Activated CD8-positive, alpha-beta memory T cell treated with anti-CD3 and anti-CD28 coated beads, Interleukin-2, amount 10 ng/mL, durations not matched to agents 7 days and 5 days (primary cell): ENCODE measurements at places on chromosomes 5 and 9.

- no peak for DNase-seq
Observed at GRCh38 chr9:93531374-93531773, 45.0 kb upstream of the PHF2 start.

DNA sequence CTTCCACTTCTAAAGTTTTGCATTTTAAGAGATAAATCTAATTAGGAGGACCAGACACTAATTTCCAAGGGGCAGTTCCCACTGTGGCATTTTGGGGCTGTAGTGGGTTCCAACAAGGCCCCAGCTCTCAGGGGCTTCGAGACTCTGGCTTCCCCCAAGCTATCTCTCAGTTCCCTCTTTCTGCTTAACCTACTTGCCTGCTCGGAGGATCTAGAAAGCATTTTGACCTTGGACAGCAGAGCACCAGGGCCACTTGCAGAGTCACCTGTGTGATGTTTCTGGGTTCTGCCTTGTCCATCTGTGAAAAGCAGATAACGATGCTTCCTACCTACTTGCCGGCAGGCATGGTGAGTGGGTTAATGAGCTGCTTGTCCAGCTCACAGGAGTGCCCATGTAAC, 175.4 kb downstream of the MED10 start:
- no peak for DNase-seq

- DNase-seq, result no peak
Observed at GRCh38 chr5:104643320-104643719, 1080.7 kb upstream of the NUDT12 start.

GRCh38 chr9:124846969-124847368, 6.3 kb upstream of the WDR38 start:
- no peak for DNase-seq

DNA sequence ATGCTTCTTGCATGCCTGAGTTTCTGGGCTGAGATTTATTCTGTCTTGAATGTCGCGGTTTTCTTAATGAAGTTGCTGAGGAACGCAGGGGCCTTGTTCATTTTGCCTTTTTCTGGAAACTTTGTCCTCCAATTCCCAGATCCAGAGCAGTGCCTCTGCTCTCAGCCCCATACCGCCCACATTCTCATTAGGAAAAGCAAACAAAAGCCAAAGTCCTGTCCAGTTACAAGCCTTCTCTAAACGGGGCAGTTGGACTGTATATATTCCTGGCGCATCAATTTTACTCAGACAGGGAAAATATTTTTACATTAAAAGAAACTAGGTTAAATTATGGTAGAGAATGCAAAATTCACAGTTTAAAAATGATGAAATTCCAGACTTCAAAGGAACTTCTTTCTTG, 1.2 kb upstream of the PSAT1 start:
- no peak for DNase-seq

GRCh38 chr5:83058726-83059125, 18.5 kb downstream of the TMEM167A start:
- DNase-seq, result no peak

DNA sequence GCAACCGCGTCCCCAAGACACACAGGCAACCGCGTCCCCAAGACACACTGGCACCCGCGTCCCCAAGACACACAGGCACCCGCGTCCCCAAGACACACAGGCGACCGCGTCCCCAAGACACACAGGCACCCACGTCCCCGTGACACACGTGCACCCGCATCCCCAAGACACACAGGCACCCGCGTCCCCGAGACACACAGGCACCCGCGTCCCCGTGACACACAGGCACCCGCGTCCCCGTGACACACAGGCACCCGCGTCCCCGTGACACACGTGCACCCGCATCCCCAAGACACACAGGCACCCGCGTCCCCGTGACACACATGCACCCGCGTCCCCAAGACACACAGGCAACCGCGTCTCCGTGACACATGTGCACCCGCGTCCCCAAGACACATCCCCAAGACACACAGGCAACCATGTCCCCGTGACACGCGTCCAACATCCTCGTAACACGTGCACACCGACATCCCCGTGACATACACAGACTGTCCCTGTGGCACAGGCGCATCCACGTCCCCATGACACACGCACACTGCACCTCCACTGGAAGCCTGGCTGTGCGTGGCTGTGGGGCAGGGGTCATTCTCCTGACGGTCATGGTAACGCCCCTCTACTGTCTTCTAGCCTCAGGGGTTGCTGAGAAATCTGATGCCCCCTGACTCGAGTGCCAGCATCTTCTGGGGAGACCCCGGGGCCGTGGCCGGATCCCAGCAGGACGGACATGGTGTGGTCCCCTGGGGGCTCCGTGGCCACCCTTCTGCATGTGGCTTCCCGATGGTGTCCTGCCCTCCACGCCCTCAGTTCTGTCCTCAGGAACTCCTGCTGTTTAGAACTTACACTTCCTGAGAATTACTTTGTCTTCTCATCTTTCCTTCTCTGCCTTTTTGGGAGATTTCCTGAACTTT, 24.1 kb downstream of the EXD3 start:
- DNase-seq, result no peak

GRCh38 chr9:136623842-136624183, 38.9 kb upstream of the EGFL7 start:
- no peak for DNase-seq

GRCh38 chr5:113282472-113282871, 152.3 kb downstream of the TSSK1B start:
- DNase-seq, result no peak

DNA sequence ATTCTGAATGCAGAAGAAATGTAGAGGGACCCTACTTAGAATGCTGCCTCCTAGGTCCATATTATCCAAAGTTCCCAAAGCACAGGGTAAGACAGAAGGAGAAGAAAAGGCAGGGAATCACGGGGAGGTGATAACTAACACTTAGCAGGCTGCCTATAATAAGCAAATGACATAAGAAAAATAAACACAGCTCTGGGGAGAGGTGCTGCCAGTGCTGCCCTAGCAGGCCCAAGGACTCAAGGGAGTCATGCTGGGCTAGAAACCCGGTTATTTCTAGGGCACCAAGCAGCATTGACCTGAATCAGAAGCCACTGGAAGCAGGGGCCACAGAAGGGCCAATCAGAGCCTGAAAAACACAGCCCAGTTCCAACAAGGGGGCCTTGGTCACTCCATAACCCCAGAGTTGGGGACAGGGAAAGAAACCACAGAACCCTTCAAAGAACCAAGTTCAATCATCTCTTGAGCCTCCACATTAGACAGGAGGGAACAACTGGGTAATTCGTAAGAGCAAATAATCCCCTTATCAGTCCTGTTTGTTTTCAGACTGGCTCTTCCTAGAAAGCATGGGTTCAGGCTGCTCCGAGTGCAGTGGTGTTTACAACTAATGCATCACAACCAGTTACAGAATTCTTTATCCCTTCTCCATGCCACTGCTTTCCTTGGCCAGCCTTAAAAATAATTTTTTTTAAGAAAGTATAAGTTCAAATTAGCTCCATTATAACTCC, 24.0 kb downstream of the NRG2 start:
- no peak for DNase-seq

GRCh38 chr9:136488247-136489214, 5.7 kb upstream of the SEC16A start:
- DNase-seq, result peak; percentile 78

DNA sequence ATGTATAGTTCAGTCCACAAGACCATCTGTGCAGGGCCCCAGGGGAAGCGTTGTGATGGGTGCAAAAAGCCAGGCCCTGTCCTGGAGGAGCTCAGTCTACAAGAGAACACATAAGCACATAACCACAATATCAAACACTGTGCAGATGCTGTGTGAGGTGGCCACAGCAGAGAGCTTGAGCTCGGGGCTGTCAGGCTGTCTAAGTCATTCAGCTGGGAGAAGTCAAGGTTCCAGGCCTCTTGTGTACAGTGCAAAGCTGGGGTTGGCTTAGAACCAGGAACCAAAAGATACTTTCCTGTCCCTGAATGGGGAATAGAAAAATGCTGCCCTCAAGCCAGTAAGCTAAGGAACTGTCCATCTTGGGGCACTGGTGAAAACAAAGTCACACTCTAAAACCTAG, 75.0 kb downstream of the PRDM6 start:
- no peak for DNase-seq

DNA sequence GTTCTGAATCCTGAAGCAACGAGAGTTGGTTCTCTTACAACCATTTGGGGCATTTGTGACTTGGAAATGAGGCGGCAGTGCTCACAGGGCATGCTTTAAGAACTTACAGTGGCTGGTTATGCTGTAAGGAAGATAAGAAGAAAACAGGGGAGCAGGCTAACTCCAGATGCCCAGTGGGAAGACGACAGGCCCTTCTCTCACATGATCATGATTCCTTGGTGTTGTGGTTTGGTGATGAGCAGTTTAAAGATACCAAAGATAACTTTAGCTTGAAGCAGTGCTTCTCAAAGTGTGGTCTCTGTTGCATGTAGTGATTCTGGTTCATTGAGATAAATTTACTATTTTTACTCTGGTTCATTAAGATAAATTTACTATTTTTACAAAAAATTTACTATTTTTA, 2.6 kb upstream of the HABP4 start:
- no peak for DNase-seq

- no peak for DNase-seq
Observed at GRCh38 chr9:82584349-82584863, 478.5 kb downstream of the RASEF start.

DNA sequence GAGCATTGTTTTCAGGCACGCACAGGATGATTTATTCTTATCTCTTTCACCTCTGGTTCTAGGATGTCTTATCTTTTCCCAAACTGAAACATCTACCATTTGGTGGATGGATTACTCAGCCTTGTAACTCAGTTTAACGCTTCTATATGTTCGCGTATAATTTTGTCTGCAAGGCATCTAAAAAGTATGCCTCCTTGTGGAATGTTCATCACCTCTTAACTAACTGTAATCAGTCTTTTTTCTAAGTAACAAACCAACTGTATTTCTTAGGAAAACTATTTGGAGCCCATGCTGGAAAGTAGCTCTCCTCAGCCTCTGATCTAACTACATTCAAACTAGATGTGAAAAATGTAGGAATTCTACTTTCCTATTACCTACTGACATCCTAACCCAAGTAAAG, 11.5 kb upstream of the F2RL2 start:
- DNase-seq, result no peak

GRCh38 chr5:109700516-109701153, 10.9 kb downstream of the MAN2A1 start:
- no peak for DNase-seq

DNA sequence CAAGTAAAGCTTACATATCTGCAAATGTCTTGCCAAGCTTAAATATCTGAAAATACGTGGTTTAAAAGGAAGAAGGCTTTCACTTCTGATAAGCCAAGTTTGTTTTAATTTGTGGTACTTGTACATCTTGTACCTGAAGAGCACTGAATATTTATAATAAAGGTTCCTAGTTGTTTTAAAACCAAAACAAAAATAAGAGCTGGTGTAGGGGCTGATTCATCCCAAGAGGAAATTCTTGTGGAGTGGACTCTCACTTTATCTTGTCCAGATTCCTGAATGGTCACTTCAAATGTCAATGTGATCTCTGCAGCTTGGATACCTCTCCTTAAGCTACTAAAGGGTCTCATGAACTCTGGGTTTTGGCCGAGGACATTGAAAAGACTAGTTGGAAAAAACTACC, 29.5 kb downstream of the MAMDC2 start:
- DNase-seq, result no peak

- DNase-seq, result no peak
Observed at GRCh38 chr9:108933231-108933717, 650 bp downstream of the ELP1 start.

DNA sequence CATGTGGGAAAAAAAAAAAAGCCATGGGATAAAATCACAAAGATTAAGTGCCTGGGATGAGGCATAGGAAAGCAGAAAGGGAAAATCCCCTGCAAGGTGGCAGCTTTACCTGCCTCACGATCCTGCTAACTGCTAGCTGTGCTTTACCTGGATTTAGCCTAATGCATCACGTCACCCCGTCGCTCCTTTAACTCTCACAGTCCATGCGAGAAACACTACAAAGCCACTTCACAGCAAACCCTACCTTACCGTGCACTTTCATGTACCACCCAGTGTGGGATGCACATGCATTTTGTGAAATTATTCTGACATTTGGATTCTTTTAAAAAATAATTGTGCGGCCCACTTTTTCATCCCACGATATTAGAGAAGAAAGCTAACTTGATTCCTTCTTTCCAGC, 31.0 kb downstream of the ATPSCKMT start:
- DNase-seq, result no peak

DNA sequence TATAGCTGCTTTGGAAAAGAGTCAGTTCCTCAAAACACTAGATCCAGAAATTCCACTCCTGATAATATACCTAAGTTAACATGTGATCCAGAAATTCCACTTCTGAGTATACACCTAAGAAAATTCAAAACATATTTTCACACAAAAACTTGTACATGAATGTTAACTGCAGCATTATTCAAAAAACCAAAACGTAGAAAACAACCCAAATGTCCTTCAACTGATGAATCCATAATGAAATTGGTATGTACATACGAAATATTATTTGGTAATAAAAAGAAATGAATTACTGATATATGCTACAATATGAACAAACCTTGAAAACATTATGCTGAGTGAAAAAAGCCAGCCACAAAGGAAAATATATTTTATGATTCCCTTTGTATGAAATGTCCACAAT, 16.5 kb upstream of the AFF4 start:
- DNase-seq, result no peak

DNA sequence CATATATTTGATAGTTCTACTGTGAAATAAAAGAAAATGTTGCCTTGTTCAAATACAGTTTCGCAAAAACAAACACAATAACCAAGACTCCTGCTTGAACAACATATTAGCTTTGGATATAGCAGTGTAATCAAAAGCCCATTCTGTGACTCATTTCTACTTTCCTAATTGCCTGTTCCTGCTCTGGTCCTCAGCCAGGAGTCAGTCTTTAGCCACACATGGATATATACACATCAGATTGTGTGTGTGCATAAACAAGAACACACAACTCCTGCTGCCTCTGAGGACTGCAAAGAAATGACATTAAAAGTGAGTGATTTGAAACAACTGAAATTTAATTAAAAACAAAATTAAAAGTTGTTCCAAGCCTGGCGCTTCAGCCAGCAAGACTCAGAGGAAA, 334.8 kb downstream of the TRIM32 start:
- DNase-seq, result no peak

GRCh38 chr5:17305017-17305416, 87.6 kb downstream of the BASP1 start:
- no peak for DNase-seq

DNA sequence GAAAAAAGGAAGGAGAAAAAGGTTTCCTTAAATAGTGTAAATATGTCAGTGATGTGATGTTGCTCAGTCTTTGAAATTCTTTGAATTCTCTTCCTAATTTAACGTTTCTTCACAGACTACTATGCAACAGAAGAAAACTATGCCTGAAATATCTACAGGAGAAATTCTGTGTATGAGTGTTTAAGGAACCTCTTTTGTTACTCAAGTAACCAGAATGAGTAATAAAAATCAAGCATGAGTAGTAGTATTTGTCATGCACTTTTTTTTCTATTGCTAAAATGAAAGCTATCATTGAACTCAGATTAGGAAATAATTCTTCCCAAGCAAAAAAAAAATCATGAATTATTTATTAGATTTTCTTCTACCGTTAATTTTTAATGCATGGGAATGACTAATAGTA, 20.3 kb upstream of the THG1L start:
- DNase-seq, result no peak

GRCh38 chr5:78560000-78560855, 88.3 kb downstream of the LHFPL2 start:
- DNase-seq, result peak; percentile 54

GRCh38 chr9:136543830-136544547, 1.9 kb downstream of the NOTCH1 start:
- DNase-seq, result no peak

- no peak for DNase-seq
Observed at GRCh38 chr5:111144352-111144930, 52.3 kb downstream of the WDR36 start.

GRCh38 chr5:24598956-24599355, 45.8 kb downstream of the CDH10 start:
- DNase-seq, result no peak

- DNase-seq, result no peak
Observed at GRCh38 chr5:123671711-123672456, 159.9 kb downstream of the CSNK1G3 start.
